ENCODE measurements at places on chromosomes 7 and 10.

DNA sequence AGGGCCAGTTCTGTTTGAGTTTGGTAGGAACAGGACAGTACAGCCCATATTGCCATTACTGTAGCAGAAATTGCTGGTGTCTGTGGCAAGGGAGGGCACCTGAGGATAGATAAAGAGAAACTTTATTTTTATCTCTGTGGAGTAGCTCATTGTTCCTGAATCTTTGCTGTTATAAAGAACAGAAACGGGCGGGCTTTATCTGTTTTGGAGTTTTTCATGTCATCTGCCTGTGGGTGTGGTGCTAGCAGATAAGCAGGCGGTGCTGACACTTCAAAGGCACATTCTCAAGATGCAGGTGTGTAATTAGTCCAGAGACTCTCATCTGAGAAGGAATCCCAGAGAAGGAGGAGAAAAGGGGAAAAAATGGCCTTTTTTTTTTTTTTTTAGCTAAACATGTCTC, 11.5 kb downstream of the ZNF273 start:
- no peak for DNase-seq

- no peak for DNase-seq
Measured at GRCh38 chr7:123131961-123132360, 67.8 kb downstream of the SLC13A1 start.

GRCh38 chr7:153286763-153287162, 527.2 kb downstream of the ACTR3B start:
- DNase-seq, result no peak

- DNase-seq, result no peak
Measured at GRCh38 chr7:90453259-90453891, 16.1 kb upstream of the PTTG1IP2 start.

- peak; percentile 40 for DNase-seq
Measured at GRCh38 chr10:557792-558328, 131.6 kb downstream of the DIP2C start.

DNA sequence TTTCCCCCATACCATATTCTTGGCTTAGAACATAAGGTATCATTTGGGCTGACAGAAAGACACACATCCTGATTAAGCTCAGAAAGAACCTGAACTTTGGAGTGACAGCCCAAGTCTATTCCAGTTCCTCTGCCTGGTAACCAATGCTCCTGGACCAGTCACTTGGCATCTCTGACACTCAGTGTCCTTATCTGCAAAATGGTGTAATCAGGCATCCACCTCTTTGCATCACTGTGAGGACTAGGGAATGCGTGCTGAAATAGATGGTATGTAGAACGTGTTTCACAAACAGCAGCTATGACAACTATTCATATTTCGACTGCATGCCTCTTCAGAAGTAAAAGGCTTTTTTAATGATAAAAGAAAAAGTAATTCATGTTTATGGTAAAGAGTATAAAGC, 26.2 kb upstream of the PIK3AP1 start:
- no peak for DNase-seq

- DNase-seq, result no peak
Measured at GRCh38 chr10:131978366-131978765, 3.4 kb downstream of the BNIP3 start.

GRCh38 chr10:64037071-64037661, 516.0 kb downstream of the REEP3 start:
- DNase-seq, result no peak

DNA sequence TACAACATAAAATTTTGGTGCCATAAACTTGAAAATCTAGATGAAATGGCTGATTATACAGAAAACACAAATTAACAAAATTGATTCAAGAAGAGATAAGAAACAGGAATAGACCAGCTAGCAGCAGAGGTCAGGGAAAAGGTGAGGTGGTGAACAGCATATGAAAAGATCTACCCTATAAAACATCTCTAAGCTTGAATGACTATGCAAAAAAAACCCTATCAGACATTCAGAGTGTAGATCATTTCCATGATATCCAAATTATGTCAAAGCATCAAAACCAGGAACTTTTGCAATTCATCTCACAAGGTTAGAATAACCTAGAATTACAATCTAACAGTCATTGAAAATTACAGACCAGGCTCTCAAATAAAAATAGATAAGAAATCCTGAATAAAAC, 14.6 kb upstream of the BPGM start:
- DNase-seq, result no peak

GRCh38 chr10:123144697-123145541, 3.0 kb upstream of the HMX2 start:
- DNase-seq, result peak; percentile 42

DNA sequence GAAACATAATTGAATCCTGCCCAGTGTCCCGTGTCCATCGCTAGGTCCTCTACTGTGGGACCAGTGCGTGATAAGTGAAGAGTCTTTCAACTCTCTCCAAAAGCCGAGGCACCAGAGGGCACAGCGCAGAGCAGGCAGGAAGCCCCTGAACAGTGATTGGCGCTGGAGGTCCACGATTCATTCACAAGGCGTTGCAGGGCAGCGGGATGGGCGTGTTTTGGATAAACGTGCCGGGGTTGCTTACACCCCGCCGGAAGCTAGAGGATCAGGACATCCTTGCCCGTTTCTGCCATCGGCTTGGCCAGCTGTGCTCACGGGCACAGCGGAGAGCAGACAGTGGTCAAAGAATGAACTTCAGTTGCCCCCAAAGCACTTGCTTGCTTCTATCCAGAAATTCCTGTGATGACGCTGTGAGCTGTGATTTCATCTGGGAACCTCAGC, 86.0 kb upstream of the PFKP start:
- no peak for DNase-seq

- no peak for DNase-seq
Measured at GRCh38 chr7:18572885-18573284, 77.3 kb downstream of the HDAC9 start.

DNA sequence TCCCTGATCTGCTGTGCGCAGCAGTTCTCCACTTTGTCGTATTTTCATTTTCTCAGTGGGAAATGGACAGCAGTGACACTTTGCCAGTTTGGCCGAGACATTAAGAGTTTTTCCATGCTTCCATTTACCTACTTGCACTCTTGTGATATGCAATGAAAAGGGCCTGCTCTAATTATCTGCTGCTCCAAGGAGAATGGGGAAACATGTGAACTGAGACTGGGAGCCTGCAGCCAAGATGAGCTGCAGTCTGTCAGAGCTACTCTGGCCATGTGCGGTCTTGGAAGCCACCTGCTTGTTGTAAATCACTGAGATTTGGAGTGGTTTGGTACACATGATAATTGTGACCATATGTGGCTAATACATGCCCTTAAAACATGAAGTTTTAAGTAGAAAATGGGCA, 586.6 kb upstream of the POT1 start:
- no peak for DNase-seq

- no peak for DNase-seq
Measured at GRCh38 chr7:81114633-81115032, 195.8 kb upstream of the SEMA3C start.

DNA sequence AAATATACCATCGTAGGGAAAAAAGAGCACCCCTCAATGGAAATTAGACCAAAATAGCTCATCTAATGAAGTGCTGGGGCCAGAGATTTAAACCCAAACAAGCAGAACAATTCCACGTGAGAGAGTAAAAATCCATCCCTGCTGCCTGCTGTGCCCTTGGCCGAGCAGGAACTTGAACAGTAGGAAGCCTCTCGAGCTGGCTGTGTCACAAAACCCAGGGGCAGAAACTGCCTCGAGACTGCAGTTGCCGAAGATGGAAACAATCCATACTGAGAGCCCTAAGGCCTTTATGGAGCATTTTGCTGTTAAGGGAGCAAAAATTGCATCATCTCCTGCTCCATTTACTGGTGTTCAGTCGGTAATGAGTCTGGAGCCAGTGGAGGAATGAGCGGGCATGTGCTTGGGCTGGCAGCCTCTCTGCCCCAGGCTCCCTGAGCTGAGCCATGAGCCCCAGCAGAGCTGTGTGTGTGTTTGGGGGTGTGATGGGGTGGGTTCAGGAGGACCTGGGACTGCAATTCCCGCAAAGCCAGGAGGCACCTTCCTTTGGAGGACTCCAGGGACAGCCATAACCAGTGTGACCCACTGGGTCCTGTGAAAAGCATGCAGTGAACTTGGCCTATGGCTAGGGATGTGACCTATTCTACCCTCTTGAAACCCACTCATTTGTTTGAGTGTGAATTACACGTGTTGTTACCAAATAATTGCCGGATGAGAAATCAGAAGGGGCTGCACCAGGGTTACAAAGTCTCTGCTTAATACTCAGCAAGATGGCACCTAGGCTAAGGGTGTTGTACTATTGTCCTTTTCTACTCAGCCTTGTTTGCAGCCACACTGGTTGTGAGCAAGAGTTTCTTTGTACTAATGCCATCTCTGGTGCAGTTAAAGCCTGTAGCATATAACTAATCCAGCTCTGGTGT, 58.3 kb downstream of the CDHR3 start:
- no peak for DNase-seq

GRCh38 chr10:102132563-102133372, at the start of gene PPRC1:
Gene PPRC1, plus strand, starts transcription at chr10:102133040. Its CDS starts 29 bp downstream, at chr10:102133069.
- peak; percentile 99 for DNase-seq

DNA sequence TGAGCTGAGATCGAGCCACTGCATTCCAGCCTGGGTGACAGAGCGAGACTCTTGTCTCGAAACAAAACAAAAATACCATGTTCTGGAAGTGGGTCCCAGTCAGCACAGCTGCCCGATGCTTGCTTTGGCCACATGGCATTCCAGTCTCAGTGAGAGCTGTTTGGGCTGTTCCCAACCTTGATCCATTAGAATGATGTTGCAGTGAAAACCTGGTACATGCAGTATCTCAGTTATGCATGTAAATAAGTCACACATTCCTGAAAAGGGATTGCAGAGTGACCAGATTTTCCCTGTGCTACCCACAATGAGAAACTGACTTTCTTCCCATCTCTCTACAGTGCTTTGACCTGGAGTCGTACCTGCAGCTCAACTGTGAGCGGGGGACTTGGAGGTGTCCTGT, 15.4 kb downstream of the ZMIZ2 start:
- DNase-seq, result no peak

- DNase-seq, result no peak
Measured at GRCh38 chr7:25928549-25929330, 223.3 kb upstream of the NFE2L3 start.

GRCh38 chr10:24958721-24959381, 6.4 kb upstream of the PRTFDC1 start:
- no peak for DNase-seq

- DNase-seq, result no peak
Measured at GRCh38 chr7:133428876-133429275, 176.0 kb downstream of the EXOC4 start.

GRCh38 chr7:30920584-30921539, 9.2 kb downstream of the AQP1 start:
- no peak for DNase-seq

DNA sequence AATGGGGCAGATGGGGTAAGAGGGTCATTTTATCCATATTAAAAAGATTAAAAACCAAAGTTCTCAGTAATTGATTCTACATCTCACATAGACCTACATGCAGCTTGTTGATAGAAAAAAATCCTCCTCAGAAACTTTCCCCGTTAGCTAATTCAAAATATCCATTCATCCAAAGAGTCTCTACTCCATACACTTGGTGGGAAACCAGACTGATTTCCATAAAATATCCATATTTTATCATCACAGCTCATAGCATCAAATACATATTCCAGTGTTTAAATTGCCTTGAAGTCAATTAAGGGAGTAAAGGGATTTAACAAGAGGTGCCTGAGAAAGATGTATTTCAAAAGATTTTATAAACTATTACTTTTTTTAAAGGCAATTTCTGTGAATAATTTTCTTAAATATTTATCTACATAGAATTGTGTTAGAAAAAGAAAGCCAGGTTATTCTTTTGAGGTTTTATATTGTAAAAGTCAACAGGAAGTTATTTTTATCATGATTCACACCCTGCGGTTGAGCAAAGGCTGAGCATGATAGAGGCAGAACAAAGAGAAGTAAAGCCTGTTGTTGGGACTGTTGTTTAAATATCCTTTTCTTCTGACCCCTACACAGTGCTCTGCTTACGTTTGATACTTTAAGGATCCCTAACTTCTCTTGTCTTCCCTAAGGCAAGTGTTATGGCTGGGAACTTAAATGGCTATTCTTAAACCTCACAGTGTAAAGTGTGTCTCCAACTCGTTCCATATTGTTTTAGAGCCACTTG, 266.7 kb downstream of the PRKG1 start:
- DNase-seq, result no peak

Measured in HAP-1 (cell line).